ENCODE measurements at places on chromosomes 7 and 10.

- DNase-seq: no peak
Measured at GRCh38 chr10:12533151-12533550, 183.8 kb downstream of the CAMK1D start.

- no peak for DNase-seq
Measured at GRCh38 chr10:47366181-47366631, 17.9 kb downstream of the ZNF488 start.

DNA sequence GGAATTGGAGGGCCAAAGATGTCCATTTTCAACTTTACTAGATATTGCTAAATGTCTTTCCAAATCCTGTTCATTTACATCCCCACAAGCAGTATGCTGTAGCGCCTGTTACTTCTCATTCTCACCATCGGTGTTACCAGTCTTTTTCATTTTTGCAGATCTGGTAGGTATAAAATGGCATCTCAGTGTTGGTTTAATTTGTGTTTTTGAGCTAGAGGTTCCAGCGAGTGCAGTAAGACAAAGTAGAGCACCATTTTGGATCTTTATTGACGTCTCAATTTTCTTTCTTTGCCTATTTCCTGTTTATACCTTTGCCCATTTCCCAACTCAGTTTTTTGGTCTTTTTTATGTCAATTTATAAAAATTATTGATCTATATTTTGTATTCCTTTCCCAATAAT lies 55.6 kb downstream of the NRF1 start:
- DNase-seq: no peak

DNA sequence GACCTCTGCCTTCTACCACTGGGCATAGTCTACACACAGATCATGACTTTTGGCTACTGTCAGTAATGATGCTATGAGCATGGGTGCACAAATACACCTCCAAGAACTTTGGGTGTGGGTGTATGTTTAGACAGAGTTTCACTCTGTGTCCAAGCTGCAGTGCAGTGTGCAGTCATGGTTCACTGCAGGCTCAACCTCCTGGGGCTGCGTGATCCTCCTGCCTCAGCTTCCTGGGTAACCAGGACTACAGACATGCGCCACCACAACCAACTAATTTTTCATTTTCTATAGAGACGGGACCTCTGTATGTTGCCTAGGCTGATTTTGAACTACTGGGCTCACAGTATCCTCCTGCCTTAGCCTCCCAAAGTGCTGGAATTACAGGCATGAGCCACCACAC lies 194.4 kb downstream of the NSUN6 start:
- no peak for DNase-seq

DNA sequence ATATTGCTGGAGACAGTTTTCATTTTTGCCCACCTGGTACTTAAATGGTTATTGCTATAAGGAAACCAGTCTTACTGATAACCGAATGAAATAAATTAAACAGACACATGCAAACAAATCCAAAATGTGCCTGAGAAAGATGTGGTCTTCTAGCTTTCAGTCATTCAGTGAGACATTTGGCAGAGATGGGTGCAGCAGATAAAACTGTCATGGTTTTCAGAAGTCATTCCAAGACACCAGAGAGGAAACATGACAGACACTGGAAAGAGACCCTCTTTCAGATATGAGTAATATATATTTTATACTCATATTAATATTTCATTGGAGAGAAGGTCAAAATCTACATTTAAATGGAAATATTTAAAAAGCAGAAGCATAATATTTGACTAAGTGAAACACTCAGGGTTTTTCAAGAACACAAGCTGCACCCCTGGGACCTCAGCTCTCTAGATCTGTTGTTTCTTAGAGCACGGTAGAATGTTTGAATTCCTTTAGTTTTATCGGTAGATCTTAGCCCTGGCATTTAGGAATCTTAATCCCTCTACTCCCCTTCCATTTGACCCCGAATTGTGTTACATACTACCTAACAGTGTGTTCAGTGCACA lies 246.1 kb downstream of the AUTS2 start:
- no peak for DNase-seq

GRCh38 chr7:64914557-64914956 lies 11.5 kb downstream of the ZNF273 start:
- no peak for DNase-seq

- DNase-seq: no peak
Measured at GRCh38 chr7:150923196-150923595, 54.9 kb downstream of the KCNH2 start.

DNA sequence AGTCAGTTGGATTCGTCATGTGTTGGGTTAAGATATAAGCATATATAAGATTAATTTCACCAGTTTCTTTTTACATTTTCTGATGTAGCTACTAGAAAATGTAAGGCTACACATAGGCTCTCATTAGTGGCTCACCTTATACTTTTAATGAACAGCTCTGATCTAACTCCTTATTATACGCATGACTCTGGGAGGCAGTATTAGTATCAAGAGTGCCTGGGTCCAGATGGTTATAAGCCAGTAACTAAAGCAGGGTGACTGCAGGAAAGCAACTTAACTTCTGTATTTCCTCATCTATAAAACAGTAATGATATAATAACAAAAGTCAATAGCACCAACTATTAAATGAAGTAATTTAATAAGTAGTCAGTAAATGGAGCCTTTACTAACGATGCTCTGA lies 1.4 kb upstream of the ELMO1 start:
- no peak for DNase-seq
